Activated T-helper 9 cell treated with anti-CD3 and anti-CD28 coated beads, Interleukin-2, amount 50 U/mL, for 16 hours (primary cell): ENCODE measurements at places on chromosomes 5 and 9.
A peak's percentile ranks its signal among the peaks of the same experiment; 100 is the strongest.

DNA sequence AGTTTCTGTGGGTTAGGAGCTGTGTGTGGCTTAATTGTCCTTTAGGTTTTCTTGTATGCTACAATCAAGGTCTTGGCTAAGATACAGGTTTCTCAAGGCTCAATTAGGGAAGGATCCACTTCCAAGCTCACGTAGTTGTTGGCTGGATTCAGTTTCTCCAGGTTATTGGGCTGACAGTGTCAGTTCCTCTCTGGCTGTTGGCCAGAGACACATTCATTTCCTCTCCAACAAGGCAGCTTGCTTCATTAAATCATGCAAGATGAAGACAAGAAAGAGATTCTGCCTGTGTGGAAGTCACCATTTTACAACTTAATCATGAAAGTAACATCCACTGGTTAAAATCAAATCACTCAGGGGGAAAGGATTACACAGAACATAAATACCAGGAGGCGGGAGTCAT is 275.7 kb upstream of the KIF2A start:
- no peak for DNase-seq

- DNase-seq, result no peak
Measured at GRCh38 chr5:474840-475661, 32.1 kb downstream of the EXOC3 start.

- DNase-seq, result no peak
Measured at GRCh38 chr5:114660791-114661190, 298.9 kb downstream of the KCNN2 start.

DNA sequence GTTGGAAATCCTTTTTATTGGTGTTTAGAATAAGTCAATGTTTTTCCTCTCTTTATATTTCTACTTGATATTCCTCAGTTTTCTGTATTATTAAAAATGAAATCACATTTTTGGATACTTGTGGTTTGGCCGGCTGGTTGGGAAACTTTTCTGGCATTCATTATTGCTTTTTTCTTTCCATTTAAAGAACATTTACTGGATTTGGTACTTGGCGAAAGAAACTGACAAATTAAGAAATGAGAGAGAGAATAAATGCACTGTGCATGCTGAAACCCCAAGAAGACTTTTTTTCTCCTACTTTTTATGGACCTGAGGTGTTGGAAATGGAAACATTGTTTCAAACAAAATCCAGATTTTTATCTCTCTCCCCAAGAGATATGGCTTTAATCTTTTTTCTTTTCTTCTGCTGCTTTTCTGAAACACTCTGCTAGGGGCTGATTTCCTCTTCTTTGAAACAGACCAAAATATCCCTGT is 128.4 kb downstream of the SNX18 start:
- DNase-seq, result no peak

- DNase-seq, result no peak
Measured at GRCh38 chr9:83554278-83554677, 16.1 kb upstream of the FRMD3 start.

DNA sequence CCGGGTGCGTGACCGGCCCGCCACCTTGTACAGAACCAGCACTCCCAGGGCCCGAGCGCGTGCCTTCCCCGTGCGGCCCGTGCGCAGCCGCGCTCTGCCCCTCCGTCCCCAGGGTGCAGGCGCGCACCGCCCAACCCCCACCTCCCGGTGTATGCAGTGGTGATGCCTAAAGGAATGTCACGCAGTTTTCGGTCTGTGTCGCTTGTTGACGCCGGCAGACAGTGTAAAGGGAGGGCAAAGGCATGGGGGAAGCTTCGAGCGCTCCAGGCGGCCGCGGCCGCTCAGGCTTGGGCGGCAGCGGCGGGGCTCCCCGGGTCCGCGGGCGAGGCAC is 1.3 kb downstream of the LRRC26 start:
- DNase-seq, result no peak

DNA sequence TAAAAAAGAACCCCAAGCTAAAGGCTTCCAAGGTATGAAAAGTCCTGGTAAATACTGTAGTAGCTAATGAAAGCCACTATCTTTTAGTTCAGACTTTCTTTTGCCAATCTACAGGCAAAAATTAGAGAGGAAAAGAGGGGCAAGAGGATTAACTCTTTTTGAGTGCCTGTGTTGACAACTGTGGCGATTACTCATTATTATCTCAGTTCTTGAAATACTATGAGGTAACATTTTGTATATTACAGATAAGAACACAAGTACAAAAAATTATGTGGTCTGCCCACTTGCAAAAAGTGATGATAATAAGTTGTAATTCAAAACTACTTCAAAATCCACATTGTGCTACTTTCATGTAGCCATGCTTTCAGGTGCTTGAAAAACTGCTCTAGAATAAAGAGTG is 144.0 kb downstream of the DTWD2 start:
- DNase-seq, result no peak

DNA sequence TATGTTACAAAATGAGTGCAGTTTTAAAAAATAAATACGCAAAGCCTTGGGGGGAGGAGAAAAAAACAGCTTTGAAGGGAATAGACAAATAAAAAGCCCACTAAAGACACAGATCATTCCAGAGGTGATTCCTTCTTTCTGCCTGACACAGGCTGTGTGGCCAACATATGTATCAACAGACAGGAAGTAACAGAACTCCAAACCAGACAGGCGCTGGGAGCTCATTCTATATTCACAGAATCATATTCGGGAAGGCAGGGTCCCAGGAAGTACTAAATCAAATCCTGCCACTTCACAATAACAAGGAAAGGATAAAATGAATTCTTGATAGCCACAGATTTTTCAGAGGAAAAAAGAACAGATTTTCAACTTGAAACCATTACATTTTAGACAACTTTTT is 62.1 kb downstream of the SEMA5A start:
- no peak for DNase-seq

- peak; percentile 13 for DNase-seq
Measured at GRCh38 chr5:134590992-134591659, 41.5 kb downstream of the SAR1B start.

- no peak for DNase-seq
Measured at GRCh38 chr5:160539431-160539830, 117.8 kb downstream of the PTTG1 start.

- no peak for DNase-seq
Measured at GRCh38 chr5:63916786-63917185, 45.5 kb downstream of the HTR1A start.

DNA sequence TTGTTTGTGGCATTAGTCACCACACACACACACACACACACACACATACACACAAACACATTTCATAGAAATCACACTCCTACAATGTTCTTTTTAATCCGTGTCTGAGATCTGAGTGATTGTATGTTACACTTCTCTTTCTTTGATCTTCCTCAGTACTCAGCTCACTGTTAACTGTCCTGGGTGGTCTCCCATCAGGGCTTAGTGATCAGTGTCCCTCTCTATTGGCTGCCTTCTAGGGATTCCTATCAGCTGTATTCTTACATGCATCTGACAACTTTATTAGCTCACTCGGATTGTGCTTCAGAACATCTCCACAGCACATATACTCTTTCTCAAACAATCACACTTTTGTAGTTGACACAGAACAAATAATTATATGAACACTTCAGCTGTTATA is 170.2 kb upstream of the POU5F2 start:
- DNase-seq, result no peak

DNA sequence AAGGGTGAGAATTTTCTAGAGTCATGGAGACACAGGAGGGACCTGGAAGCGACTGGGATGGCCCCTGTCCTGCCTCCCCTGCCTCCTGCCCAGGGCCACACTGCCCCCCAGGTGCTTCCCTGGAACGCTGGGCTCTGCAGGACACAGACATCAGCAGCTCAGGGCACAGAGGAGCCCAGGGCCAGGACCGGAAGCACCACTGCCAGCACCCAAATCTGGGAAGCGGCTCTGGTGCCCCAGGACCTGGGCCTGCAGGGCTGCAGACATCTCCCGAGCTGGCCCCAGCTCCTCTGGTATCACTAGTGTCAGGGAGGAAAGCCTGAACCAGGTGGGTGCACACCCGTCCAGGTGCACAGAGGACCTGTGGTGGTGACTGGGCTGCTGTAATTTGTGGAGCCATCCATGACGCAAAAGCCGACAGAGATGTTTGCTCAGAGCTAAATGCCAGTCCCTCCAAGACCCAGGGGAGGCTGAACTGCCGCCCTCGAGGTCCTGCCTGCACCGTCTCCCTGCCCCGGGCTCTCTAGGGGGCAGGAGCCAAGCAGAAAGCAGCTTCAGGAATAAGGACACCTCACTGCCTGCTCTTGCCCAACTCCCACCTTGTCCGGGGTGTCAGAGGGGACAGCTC is 46.0 kb upstream of the SIMC1 start:
- no peak for DNase-seq

GRCh38 chr5:153209016-153209415 is 281.5 kb upstream of the GRIA1 start:
- no peak for DNase-seq

DNA sequence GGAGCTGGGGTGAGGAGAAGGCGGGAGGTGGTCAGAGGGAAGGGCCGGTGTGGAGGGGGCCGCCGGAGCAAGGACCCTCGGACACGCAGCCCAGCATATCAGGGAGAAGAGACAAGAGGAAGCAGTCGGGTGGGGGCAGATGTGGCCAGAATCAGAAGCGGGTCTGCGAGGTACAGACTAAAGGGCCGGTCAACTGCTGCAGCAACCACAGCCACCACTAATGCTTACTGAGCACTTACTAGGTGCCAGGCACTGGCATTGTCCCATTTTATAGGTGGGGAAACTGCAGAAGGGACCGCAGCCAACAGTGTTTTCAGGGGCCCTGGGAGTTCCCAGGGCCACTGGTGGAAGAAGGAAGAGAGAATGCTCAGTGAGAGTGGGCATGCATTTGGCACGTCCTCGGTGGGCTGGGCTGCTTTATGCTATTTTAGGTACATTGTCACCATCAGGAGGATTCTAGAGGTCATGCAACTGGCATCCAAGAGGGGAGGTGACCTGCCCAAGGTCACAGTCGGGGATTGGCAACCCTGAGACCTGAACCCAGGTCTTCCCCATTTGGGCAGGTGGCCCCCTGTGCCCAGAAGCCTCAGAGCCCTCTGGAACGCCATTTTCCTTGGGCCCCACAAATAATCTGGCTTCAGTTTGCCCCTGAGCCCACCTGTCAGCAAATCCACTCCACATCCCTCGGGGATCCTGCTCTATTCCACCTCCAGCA is 53.4 kb downstream of the DUSP1 start:
- DNase-seq, result no peak

GRCh38 chr5:38643616-38644015 is 87.2 kb upstream of the LIFR start:
- DNase-seq, result no peak

DNA sequence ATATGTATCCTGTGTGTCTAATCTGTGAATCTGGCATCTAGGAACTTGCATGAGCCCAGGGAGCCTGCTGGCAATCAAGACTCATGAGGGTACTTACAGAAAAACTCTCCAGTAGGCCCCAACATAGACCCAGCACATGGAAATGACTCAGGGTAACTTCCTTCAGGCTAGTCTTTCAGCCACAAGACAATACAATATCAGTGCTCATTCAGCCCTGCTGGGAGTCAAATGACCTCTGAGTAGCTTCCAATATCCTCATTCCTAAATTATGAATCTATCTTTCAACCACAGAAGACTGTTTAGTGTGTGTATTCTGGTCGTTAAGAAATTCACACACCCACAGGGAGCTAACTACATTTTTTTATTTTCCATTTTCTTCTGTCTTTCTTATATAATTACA is 1273.0 kb downstream of the EFNA5 start:
- DNase-seq, result no peak

GRCh38 chr5:15885156-15885555 is 294.4 kb downstream of the MARCHF11 start:
- DNase-seq, result no peak

- DNase-seq, result no peak
Measured at GRCh38 chr9:37944266-37944650, 40.3 kb upstream of the SLC25A51 start.

DNA sequence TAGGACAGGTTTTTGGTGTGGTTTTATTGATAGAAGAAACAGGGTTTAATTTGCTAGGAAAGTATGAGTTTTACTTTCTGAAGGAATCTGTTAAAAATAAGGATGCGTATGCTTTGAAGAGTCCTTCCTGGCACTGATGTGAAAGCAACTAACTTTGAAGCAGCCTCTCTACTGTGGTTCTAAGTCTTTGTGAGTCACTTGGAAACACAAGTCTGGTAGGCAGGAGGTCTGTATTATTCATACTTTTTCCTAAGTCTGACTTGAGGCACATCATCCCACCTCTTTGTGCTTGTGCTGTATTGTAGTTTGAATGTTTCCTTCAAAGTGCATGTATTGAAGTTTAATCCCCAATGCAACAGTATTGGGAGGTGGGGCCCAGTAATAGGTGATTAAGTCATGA is 129.0 kb downstream of the TAF11L14 start:
- DNase-seq, result no peak

- no peak for DNase-seq
Measured at GRCh38 chr5:40021007-40021406, 596.2 kb upstream of the DAB2 start.

DNA sequence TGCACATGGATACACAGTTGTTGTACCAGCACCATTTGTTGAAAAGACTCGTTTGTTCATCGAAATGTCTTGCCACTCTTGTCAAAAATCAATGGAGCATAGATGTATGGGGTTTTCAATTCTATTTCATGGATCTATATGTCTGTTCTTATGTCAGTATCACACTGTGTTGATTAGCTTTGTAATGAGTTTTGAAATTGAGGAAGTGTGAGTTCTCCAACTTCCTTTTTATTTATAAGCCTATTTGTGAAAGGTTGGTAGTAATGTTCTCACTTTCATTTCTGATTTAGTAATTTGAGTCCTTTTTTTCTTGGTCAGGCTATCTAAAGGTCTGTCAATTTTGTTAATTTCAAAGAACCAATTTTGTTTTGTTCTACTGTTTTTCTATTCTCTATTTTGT is 26.1 kb downstream of the ZNF510 start:
- no peak for DNase-seq

DNA sequence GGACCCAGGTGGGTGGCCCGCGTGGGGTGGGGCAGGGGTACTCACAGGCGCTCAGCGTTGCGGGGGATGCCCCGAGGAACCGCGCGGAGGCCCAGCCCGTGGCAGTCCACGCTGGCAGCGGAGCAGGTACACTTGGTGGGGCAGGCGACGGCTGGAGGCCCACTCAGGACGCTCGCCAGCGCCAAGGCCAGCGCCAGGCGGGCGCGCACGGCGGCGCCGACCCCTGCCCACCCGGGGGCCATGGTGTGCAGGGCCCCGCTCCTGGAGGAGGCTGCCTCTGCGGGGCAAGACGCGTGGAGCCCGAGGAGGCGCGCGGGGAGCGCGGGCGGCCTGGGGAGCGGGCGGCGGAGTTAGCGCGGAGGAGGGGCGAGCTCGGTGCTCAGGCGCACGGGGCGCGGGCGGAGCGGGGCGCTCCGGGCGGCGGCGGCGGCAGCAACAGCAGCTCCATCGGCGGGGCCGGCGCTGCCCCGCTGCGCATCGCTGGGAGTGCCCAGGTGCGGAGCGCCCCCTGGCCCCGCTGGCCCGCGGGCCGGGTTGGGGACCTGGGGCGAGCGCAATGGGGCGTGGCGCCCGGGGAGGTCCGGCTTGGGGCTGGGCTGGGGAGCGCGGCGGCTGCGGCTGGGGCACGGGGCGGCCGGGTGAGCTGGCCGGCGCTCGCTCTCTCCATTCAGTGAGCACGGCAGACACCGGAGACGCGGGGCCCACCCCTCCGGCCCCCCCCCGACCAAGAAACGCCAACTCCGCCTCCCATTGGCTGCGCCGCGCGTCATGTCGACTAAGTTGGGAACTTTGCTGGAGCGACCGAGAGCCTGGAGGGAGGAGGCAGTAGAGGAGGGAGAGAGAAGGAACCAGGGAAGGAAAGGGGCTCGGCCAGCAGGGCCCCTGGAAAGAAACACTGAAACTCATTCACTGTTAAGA is at the start of gene SLIT3:
TSS of gene SLIT3 (minus strand) at position 672 of the 918 bp plus-strand sequence. CDS start at position 242, 430 bp downstream.
- no peak for DNase-seq
